A549 treated with CpdA at 1 μM for 4 hours (cell line): ENCODE measurements at places on chromosomes 12 and 14. TPM values are rescaled to one million over a fixed set of nuclear protein-coding genes. Genes with fewer than 3 reads are reported as not detected.

EPS8 gene
- 23.9 to 39.1 TPM (median 31.2 TPM) in 5 replicates for total RNA-seq

NANOG gene
- not detected in 5 replicates for total RNA-seq

PLEKHG7 gene
- 0.02 TPM in 1 of 5 replicates, not detected in the others for total RNA-seq

KLRG1 gene
- 1.1 to 2.1 TPM (median 1.4 TPM) in 5 replicates for total RNA-seq

RPL6 gene
- total RNA-seq = 2,097 to 2,509 TPM (median 2,145 TPM) in 5 replicates

SLC17A8 gene
- total RNA-seq = not detected in 5 replicates

NEMP1 gene
- 14.5 to 18.6 TPM (median 16.8 TPM) in 5 replicates for total RNA-seq

TESPA1 gene
- not detected in 5 replicates for total RNA-seq

CLEC1B gene
- total RNA-seq = not detected in 5 replicates

GLI1 gene
- 7.1 to 13.9 TPM (median 12.0 TPM) in 5 replicates for total RNA-seq

DPPA3 gene
- not detected in 5 replicates for total RNA-seq

DEGS2 gene
- total RNA-seq = 1.2 to 2.7 TPM (median 1.4 TPM) in 5 replicates

NOVA1 gene
- 4.9 to 6.4 TPM (median 5.7 TPM) in 5 replicates for total RNA-seq

FZD10 gene
- total RNA-seq = not detected in 5 replicates

KRT3 gene
- 0.03 to 0.10 TPM in 2 of 5 replicates, not detected in the others for total RNA-seq

FAM186B gene
- 0.08 to 0.15 TPM (median 0.11 TPM) in 5 replicates for total RNA-seq

ADAM21 gene
- 0.03 TPM in 1 of 5 replicates, not detected in the others for total RNA-seq

SAMD15 gene
- 1.6 to 3.0 TPM (median 2.2 TPM) in 5 replicates for total RNA-seq

KRT77 gene
- total RNA-seq = not detected in 5 replicates

APPL2 gene
- 16.1 to 24.4 TPM (median 19.1 TPM) in 5 replicates for total RNA-seq

HCAR3 gene
- total RNA-seq = 0.22 to 0.47 TPM (median 0.30 TPM) in 4 of 5 replicates, not detected in the other

RERG gene
- 0.14 to 0.47 TPM (median 0.21 TPM) in 5 replicates for total RNA-seq

KLRD1 gene
- total RNA-seq = not detected in 5 replicates

KRT72 gene
- total RNA-seq = not detected in 5 replicates

SLC5A8 gene
- not detected in 5 replicates for total RNA-seq

TAMALIN gene
- total RNA-seq = 0.44 to 1.2 TPM (median 0.58 TPM) in 5 replicates

ACOT4 gene
- 1.4 to 2.2 TPM (median 2.0 TPM) in 5 replicates for total RNA-seq

IFNG-AS1 gene
- total RNA-seq = not detected in 5 replicates

FGD6 gene
- total RNA-seq = 14.9 to 18.7 TPM (median 16.4 TPM) in 5 replicates

PLEKHD1 gene
- 0.02 to 0.03 TPM in 2 of 5 replicates, not detected in the others for total RNA-seq

MIP gene
- total RNA-seq = 0.14 to 0.26 TPM (median 0.20 TPM) in 3 of 5 replicates, not detected in the others

LRRC43 gene
- 0.14 to 0.24 TPM (median 0.17 TPM) in 3 of 5 replicates, not detected in the others for total RNA-seq

GRIP1 gene
- total RNA-seq = 0.71 to 6.3 TPM (median 4.1 TPM) in 5 replicates

AVPR1A gene
- total RNA-seq = 0.02 TPM in 1 of 5 replicates, not detected in the others

ETFRF1 gene
- total RNA-seq = 7.1 to 10.9 TPM (median 8.9 TPM) in 5 replicates

FOXA1 gene
- 9.4 to 11.9 TPM (median 11.3 TPM) in 5 replicates for total RNA-seq

SERPINA10 gene
- 0.08 TPM in 1 of 5 replicates, not detected in the others for total RNA-seq
